Urothelium cell line (cell line): ENCODE measurements at places on chromosomes 16 and 17.

- no peak for DNase-seq
Measured at GRCh38 chr17:47401100-47401499, 77.3 kb downstream of the EFCAB13 start.

- DNase-seq, result no peak
Measured at GRCh38 chr16:84182680-84183571, 3.9 kb downstream of the TAF1C start.

- peak; percentile 98 for DNase-seq
Measured at GRCh38 chr17:68035131-68035522, 408 bp upstream of the KPNA2 start.

DNA sequence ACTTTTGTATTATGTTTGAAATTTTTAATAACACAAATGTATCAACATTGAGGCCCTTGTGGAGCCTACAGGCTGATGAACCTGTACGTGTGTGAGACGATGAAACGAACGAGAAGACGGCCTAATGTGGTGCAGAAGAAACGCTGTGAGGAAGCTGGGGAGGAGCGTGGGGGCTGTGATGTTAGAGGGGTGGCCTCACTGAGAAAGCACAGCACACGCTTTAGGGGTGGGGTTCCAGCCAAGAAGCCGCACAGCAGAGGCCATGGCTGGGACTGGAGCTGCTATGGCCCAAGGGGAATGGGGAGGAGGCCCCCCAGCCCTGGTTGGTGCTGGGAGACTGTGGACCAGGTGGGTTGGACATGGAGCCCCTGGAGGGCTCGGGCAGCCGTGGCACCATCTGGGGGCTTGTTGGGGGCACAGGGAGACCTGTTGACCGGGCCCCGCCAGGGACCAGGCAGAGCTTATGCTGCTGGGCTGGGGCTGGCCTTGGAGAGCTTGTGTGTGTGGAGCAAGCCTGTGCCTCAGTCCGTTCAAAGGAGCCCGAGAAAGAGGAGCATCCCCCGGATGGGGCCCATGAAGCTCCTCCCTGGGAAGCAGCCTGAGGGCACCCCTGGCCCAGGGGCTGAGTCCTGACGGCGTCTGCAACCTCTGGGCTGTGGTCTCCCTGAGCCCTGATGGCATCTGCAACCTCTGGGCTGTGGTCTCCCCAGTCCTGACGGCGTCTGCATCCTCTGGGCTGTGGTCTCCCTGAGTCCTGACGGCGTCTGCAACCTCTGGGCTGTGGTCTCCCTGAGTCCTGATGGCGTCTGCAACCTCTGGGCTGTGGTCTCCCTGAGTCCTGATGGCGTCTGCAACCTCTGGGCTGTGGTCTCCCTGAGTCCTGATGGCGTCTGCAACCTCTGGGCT lies 44.7 kb downstream of the METRNL start:
- DNase-seq, result no peak

DNA sequence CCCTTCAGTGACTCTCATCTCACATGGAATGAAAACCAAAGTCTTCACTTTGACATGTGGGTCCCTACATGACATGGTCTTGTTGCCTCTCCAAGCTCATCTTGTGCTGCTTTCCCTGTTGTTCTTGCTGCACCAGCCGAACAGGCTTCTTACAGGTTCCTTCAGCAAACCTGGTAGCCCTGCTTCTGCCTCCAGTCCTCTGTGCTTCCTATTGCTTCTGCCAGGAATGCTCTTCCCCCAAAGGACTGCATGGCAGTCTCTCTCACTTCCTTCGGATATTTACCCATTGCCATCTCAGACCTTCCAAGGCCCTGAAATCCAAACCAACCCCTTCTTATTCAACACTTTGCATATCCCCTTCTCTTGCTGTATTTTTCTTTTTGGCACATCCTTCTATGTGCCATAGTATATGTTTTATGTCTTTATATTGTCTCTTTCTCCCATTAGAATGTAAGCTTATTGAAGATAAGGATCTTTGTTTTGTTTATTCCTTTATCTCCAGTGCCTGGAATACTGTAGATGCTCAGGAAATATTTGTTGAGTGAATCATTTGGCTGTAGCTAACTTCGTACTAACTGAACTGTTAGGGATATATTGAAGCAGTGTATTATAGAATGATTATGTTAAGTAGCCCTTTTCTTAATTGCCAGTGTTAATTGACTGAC lies 57.9 kb upstream of the SLC12A3 start:
- no peak for DNase-seq

DNA sequence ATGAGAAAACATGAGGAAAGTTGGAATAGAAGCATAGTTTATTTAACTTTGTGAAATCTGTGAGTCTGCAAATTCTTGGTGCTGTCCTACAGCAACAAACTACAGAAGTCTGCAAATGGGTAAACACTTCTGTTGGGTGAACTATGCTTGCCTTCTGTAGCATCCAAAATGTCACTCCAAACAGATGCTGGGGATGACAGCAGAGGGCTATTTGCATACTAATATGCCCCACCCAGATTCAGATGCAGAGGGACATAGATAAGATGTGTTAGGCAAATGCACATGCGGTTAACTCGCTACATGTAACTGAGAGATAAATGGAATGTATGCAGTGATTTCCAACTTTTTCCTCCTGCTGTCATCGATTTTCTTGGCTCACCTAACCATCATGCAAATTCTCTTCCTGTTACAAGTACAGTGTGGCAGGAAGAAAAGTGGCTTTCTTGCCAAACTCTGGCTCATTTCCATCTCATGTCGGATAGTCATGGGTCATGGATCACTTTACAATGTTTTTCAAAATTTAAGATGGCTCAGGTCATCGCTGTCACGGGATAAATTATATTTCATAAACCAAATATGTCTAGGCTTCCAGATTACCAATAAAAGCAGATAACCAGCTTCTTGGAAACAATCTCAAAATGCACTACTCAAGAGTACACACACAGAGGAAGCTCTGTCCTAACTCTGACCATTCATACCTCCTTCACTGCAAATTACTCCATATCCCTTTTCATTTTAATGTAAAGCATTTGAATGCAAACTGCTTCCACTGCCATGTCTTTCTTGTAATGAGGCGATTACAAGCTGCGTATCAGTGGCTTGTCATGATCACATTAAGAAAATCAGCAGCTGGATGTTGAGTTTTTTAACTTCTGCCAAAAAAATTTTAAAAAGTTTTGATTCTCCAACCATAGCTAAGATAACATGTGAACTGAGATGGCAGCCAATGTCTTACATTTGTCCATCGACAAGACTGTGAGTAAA lies 47.7 kb downstream of the ADAMTS18 start:
- DNase-seq, result no peak

DNA sequence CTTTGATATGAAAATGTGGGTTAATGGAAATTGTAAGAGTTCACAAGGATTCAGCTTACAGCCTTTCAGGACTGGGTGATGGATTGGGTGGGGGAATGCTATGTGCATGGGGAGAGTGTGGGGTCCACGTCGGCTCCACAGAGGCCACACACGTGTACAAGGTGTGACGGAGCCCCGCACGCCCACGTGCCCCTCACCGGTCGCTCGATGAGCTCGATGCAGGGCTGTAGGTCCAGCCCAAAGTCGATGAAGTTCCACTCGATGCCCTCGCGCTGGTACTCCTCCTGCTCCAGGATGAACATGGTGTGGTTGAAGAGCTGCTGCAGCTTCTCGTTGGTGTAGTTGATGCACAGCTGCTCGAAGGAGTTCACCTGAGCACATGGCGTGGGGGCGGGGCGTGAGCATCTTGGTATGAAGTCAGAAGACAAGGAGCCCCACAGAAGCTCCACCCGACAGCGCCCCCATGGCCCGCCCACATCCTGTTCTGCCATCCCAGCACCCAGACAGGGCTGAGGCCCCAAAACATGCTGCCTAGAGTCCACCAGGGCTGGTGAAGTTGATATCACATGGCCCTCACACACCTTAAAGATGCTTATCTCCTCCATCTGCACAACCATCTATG lies 99.1 kb downstream of the MYH11 start:
- DNase-seq, result no peak

- no peak for DNase-seq
Measured at GRCh38 chr17:1640329-1641064, 5.0 kb downstream of the SCARF1 start.

GRCh38 chr16:17335826-17336529 lies 134.8 kb downstream of the XYLT1 start:
- DNase-seq, result no peak

DNA sequence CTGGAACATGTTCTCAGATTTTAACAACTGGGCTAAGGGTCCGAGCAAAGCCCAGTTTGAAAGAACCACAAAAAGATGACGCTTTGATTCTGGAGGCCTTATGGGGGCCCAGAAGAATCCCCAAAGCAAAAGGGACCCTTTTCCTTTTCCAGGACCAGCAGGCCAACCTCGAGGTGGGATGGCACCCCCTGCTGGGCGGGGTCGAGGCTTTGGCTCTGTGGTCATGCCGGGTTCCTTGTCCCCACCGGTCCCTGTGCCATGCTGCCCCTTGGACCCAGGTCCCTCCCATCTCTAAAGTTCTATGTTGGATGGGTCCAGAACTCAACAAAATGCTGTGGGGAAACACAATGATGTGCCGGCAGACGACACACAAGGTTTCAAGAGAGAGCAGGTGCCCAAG lies 30.9 kb downstream of the TMEM204 start:
- DNase-seq, result no peak

DNA sequence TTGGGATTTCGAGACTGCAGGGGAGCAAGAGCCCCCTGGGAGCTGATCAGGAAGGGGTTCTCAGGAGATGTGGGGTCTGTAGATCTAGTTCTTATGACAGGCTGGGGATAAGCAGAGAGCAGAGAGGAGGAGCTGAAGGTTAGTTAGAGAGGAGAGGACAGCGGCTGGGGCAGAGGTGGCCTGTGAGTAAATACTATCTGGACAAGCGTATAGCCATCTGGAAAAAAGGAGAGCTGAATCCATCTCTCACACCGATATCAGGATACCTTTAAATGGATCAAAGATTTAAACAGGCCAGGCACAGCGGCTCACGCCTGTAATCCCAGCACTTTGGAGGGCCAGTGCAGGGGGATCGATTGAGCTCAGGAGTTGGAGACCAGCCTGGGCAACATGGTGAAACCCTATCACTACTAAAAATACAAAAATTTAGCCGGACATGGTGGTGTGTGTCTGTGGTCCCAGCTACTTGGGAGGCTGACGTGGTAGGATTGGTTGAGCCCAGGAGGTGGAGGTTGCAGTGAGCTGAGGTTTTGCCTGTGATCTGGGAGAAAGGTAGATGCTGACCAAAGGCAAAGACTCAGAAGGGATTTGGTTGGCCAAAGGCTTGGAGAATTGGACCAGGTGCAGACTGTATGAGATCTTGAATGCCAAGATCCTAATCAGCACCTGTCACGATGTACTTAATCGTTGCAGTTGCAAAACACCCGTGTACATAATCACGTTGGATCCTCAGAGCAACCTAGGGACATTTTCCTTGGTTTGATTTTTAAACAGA lies 18.9 kb upstream of the SLC25A19 start:
- DNase-seq, result no peak

DNA sequence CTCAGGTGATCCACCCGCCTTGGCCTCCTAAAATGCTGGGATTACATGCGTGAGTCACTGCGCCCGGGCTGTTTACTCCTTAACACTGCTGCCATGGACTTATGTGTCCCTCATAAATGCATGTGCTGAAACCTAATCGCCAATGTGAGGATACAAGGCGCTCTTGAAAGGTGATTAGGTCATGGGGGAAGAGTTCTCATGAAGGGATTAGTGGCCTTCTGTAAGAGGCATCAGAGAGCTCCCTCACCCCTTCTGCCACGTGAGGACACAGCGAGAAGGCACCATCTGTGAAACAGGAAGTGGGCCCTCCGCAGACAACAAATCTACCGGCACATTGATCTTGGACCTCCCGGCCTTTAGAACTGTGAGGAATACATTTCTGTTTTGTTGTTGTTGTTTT lies 19.1 kb downstream of the ITPRIPL2 start:
- DNase-seq, result no peak

- DNase-seq, result peak; percentile 55
Measured at GRCh38 chr17:81165246-81166032, at the start of gene PVALEF. PVALEF (plus strand) TSS chr17:81165507; CDS start chr17:81181227, 15,720 bp downstream.

GRCh38 chr16:66959704-66960161 lies 1.3 kb upstream of the CES3 start:
- DNase-seq, result no peak

DNA sequence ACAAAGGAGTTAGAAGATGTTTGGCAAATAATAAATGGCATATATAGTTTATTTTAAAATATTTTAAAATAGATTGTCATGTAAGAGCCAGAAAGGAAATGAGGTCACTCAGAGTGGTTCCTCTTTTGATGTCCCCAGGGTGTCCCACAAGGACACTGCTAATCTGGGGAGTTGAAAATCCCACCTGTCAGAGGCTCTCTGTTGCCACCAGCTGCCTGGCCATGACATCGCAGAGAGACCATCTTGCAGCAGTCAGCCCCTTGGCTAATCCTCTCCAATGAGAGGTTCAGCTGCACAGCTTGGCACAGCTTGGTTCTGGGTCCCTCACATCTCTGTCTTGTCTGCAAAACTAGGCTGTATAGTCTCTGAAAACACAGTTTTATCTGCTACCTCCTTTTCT lies 11.0 kb upstream of the RBFOX1 start:
- DNase-seq, result no peak

- DNase-seq, result no peak
Measured at GRCh38 chr16:70676675-70677498, 9.0 kb downstream of the MTSS2 start.

DNA sequence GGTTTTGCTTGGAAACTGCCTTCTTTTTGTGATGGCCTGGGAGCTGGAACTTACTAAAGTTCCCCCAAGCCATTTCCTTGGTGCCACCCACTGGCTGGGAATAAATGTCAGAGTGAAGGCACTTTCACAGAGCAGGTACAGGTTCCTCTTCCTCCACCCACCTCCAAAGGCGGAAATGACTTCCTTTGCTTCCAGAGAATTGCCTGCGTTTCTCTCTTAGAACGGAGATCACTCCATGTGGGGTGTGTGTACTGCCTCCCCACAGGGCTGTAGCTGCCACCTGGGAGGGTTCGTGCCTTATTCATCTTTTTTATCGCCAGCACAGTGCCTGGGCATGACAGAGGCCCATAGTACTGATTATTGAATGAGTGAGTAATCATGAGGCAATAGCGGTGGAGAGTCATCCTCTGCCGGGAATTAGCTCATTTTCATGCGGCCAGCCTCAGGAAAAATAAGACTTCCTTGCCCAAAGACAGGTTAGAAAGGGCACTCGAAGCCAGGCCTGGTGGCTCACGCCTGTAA lies 32.2 kb upstream of the HAS3 start:
- DNase-seq, result peak; percentile 81

DNA sequence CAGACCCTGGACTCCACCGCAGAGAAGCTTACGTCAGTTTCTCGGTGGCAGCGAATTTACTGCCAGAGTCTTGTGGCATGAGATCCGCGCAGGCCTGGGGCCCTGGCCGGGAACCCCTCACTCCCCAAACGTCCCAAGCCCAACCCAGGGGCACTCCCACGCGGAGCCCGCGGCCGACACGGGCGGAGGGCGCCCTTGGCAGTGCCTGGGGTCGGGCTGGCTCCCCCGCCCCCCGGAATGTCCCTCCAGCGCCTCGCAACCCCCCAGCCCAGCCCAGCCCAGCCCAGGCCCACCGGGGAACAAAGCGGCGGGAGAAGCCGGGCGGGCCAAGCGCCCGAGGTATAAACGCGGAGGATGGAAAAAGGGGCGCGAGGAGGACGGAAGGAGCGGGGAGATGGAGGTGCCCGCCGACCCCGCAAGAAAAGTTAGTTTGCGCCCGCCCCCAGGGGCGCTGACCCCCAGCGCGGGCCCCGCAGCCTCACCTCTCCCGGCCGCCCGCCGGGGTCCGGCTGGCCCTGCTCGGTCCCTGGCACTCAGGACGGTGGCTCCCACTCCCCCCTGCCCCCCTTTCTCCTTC lies 330 bp downstream of the CASKIN2 start:
- DNase-seq, result peak; percentile 28

GRCh38 chr17:266701-267667 lies 85.5 kb upstream of the DOC2B start:
- no peak for DNase-seq

GRCh38 chr17:8173056-8173870 lies 2.9 kb downstream of the TMEM107 start:
- DNase-seq, result peak; percentile 62

- DNase-seq, result peak; percentile 49
Measured at GRCh38 chr17:34797720-34798119, 163.5 kb downstream of the CCT6B start.
